ENCODE measurements at places on chromosomes 2 and 18. TPM values are rescaled to one million over a fixed set of nuclear protein-coding genes. Genes with fewer than 3 reads are reported as not detected.

DNA sequence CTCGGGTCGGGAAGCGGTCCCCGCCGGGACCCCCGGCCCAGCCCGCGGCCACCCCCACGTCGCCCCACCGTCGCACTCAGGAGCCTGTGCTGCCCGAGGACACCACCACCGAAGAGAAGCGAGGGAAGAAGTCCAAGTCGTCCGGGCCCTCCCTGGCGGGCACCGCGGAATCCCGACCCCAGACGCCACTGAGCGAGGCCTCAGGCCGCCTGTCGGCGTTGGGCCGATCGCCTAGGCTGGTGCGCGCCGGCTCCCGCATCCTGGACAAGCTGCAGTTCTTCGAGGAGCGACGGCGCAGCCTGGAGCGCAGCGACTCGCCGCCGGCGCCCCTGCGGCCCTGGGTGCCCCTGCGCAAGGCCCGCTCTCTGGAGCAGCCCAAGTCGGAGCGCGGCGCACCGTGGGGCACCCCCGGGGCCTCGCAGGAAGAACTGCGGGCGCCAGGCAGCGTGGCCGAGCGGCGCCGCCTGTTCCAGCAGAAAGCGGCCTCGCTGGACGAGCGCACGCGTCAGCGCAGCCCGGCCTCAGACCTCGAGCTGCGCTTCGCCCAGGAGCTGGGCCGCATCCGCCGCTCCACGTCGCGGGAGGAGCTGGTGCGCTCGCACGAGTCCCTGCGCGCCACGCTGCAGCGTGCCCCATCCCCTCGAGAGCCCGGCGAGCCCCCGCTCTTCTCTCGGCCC is 13.6 kb downstream of the SPEG start:
- DNase-seq, result no peak

DNA sequence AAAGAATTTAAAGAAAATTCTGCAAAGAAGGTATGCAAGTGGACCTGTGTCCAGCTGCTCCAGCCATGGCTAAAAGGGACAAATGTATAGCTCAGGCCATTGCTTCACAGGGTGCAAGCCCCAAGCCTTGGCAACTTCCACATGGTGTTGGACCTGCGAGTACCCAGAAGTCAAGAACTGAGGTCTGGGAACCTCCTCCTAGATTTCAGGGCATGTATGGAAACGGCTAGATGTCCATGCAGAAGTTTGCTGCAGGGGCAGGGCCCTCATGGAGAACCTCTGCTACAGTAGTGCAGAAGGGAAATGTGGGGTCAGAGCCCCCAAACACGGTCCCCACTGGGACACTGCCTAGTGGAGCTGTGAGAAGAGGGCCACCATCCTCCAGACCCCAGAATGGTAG is 284.0 kb upstream of the RAB6C start:
- DNase-seq, result no peak

DNA sequence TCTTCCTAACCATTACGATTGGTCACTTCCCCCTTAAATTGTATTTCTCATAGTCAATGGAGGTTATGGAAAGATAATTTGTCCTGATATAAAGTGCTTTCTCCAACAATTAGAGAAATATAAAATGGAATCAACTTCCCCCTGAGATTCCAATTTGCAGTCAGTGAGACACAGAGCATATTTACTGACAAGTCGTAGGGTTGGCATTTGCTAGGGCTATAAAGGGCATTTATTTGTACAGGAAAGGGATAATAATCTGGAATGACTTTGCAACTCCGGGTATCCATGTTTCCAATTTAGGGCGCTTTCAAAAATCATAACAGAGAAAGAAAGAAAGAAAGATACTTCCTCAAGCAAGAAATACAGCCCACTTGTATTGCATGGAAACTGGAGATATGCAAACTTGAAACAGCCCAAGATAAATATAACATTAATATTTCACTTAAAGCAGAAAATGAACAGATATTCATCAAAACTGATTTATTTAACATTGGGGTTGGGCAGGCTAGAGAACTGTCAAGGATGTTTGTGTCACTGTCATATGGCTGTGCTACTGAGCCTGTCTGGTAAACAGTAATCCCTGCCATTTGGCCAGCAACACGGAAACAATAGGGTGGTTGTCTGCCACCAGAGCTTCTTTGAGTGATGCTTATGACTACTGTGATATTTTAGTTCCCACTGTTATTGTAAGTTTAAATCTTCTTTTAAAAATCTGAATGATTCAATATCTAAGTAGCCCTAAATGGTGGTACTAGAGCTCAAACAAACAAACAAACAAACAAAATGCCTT is 621.8 kb downstream of the LRP1B start:
- no peak for DNase-seq

GRCh38 chr2:110114831-110115255 is 779 bp downstream of the MALL start:
- DNase-seq, result peak; percentile 49

DNA sequence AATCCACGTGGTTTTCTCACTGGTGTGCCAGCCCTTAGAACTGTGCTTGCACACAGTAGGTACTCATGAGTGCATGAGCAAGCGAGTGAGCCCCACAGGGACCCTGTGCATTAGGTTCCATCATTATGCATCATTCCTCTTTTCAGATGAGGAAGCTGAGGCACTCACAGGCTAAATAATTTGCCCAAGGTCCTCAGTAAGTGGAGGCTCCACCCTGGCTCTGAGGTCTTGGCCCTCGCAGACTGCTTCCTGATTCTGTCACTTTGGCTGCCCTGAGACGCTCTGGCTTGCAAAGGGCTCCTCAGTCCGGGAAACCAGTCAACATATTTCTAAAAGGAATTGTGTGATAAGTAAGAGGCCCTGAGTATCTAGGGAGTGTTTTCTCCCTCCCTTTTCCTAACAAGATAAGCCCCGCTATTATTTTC is 71.7 kb downstream of the IL1R2 start:
- DNase-seq, result peak; percentile 62

DNA sequence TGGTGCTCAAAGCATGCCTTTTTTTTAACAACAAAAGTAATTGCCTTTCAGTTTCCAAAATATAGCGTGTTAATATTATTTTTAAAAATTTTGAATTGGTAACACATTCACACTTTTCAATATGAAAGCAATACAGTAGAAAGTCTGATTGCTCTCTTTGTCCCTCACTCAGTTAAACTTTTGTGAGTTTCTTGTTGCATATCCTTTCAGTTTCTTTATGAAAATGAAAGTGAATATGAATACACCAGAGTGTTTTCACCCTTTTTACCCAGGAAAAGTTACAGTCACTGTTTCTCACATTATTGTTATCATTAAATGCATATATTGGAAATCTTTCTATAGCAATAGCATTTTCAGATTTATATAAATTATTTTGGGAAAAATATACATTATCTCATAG is 377.4 kb upstream of the CRIM1 start:
- DNase-seq, result no peak

DNA sequence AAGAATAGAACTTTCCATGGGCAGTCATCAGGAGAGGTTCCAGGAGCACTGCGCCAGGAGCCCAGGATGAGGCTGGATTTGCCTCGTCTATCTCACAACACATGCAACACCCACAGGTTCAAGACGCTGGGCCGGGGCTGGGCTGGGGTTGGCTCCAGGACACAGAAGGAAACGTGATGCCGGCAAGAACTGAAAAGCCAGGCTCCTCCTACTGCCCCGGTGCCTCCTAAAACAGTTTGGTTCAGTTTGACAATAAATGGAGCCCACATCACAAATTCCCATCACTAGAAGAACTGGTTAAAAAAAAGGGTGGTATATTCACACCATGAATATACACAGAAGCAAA is 75.9 kb downstream of the INHBB start:
- DNase-seq, result no peak

DNA sequence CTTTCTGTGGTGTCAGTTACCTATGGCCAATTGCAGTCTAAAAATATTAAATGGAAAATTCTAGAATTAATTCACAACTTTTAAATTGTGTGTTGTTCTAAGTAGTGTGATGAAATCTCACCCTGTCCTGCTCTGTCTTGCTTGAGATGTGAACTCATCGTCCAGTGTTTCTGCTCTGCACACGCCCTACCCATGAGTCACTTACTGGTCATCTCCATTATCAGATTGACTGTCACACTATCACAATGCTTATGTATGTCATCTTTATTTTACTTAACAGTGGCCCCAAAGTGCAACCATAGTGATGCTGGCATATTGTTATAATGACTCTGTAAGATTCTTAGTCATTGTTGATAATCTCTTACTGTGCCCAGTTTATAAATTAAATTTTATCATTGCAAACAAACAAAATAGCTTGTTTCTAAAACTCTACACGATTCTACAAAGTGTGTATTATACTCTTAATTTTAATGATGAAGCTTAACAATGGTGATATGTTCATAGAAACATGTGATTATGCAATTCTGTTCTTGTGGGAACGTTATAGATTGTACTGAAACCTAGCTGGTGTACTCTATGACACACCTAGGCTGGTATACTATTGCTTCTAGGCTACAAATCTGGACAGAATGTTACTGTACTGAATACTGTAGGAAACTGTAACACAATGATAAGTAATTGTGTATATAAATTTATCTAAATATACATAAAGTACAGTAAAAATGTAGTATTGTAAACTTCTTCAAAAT is 1086.8 kb upstream of the PIK3C3 start:
- DNase-seq, result peak; percentile 49

GRCh38 chr2:224357098-224357901 is 44.6 kb downstream of the FAM124B start:
- DNase-seq, result peak; percentile 82

DNA sequence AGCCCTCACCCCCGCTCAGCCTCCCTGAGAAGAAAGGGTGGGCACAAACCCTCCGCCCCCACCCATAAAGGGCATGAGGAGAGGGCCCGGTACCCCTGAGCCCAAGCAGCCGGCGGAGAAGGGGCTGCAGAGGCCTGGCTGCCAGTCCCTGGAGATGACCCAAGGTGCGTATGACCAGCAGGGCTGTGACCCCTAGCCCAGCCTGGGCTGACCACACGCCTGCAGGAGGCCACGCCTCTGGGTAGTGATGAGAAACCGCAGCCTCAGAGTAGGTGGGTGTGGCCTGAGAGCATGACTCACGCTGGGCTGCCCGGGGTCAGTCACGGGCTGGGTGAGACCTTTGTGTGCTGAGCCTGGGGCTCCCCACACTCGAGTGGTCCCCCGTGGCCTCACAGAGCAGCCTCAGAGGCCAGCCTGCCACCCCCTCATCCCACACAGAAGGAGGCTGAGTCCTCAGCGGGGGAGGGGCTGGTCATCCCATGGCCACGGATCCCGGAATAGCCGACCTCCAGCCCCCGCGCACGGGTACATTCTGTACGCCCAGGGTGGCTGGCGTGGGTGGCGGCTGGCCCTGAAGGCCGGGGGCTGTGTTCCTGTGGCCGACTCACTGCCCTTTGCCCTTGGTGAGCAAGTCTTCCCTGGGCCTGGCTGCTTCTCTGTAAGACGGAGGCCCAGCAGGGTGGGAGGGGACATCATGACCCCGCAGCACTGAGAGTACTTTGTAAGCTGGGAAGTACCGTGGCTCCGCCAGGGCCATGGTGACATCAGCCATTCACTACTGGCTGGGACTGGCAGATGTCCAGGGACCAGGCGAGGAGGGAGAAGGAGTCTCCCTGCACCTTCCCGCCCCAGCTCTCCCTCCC is 110.8 kb upstream of the OTOS start:
- peak; percentile 51 for DNase-seq

- no peak for DNase-seq
Measured at GRCh38 chr18:47108373-47108772, 41.9 kb downstream of the HDHD2 start.

DNA sequence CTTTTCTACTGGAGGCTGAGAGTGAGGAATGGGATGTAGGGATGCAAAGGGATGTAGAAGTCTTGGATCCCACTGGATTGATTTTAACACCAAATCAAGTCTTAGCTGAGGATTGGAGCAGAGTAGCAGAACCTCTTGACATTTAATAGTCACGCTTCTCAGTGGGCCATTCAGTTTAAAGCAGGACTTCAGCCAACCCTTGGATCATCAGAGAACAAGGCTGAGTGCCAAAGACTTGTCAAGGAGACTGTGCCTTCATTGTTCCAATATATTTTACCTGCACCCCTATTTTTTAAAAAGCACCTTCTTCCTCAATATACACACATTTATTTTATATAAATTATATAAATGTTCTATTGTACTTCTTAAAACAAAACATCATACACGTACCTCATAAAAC is 242.4 kb upstream of the ST6GAL2 start:
- no peak for DNase-seq

DNA sequence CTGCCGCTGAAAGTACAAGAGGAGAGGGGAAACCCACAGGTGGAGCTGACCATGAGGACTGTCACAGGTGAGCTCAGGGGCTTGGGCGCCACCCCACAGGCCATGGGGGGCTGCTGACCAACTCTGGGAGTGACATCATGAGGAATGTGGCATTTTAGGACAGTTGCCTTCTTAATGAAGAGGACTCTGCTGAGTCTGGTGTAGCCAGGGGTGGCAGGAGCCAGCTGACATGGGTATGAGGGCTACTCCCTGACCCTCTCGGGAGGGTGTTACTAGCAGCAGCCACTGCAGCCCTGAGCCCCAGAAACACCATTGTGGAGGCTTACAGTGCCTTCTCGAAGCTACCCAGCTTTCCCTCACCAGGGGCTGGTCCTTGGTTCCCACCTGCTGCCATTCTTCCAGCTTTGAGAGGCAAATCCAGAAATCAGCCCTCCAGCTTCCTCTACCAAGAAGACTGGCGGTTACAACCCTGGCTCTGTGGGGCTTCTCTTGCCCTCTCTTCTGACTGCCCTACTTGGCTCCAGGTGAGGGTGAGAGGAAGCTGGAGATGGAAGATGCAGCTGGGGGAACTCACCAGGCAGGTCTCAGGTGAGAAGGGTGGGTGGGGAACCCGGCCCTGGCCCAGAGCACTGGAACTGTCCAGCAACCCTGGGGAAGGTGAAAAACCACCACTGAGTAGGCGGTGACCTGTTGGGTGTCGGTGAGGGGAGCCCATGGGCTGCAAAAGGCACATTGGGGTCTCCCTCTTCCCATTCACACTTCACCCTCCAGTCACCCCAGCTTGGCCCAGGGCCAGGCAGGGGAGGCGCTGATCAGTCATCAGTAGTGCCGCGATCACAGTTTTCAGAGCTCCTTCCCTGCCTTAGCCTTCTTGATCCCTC is 98.5 kb downstream of the MCFD2 start:
- no peak for DNase-seq

DNA sequence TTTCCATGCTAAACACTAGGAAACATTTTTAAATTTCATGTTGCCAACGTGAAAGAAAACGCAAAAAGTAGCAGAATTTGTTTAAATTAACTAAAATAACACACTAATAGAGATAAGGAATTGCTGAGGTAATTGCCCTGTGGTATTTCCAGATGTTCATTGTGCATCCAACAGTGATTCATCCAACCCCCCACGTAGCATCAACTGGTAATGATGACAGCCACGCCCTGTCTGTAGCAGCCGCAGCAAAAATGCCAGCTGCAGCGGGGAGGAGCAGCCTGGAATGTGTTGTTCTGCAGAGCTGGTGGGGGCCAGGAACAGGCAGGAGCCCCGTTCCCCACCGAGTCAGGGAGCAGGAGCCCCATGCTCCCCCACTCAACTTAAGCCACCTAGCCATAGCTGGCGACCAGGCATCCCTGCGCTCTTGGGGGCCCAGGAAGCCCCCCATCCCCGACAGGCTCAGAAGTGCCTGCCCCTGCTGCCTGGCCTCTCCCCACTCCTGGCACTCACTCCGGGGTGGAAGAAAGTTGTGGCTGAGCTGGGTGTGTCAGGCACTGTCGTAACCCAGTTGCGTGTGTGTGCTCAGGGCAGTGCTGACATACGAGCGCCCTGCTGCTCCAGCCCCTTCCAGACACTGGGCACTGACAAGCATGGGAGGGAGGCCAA is 695.1 kb upstream of the ACVR2A start:
- no peak for DNase-seq

GRCh38 chr18:8241731-8242130 is 367.5 kb upstream of the RAB12 start:
- no peak for DNase-seq

The COL5A2 gene
- 123 TPM for total RNA-seq

The GNAL gene
- 0.65 TPM for total RNA-seq

The SERPINB2 gene
- 0.24 TPM for total RNA-seq

The TRIM43 gene
- total RNA-seq, result not detected

The DNMT3A gene
- total RNA-seq, result 67.0 TPM
